Hepatocyte (in vitro differentiated cells): ENCODE measurements at places on chromosomes 11 and 22. TPM values are rescaled to one million over a fixed set of nuclear protein-coding genes. Genes with fewer than 3 reads are reported as not detected.

KRTAP5-11 gene
- not detected in 2 replicates for total RNA-seq

NXPE2 gene
- total RNA-seq: 0.07 and 0.52 TPM in 2 replicates

RASSF10 gene
- 9.5 and 9.6 TPM in 2 replicates for total RNA-seq

GLYATL1B gene
- total RNA-seq: not detected in 2 replicates

CST6 gene
- 3.0 and 4.4 TPM in 2 replicates for total RNA-seq

DEUP1 gene
- total RNA-seq: 0.40 and 0.47 TPM in 2 replicates

CCDC87 gene
- total RNA-seq: 0.36 and 0.53 TPM in 2 replicates

DYNC2H1 gene
- 16.2 and 16.9 TPM in 2 replicates for total RNA-seq

KIRREL3 gene
- 0.33 TPM in 1 of 2 replicates, not detected in the other for total RNA-seq

C22orf42 gene
- total RNA-seq: not detected in 2 replicates

MTA2 gene
- 46.8 and 53.1 TPM in 2 replicates for total RNA-seq

MPZL2 gene
- 47.2 and 52.3 TPM in 2 replicates for total RNA-seq

XKR3 gene
- total RNA-seq: 0.33 TPM in 1 of 2 replicates, not detected in the other

CXCR5 gene
- not detected in 2 replicates for total RNA-seq

APOL4 gene
- 1.0 and 2.8 TPM in 2 replicates for total RNA-seq

TRPM5 gene
- total RNA-seq: 0.07 and 0.32 TPM in 2 replicates

KRTAP5-2 gene
- not detected in 2 replicates for total RNA-seq

AGBL2 gene
- total RNA-seq: 2.0 and 2.3 TPM in 2 replicates

NOX4 gene
- 12.7 and 20.7 TPM in 2 replicates for total RNA-seq

KLHL35 gene
- total RNA-seq: 0.63 and 0.88 TPM in 2 replicates

DDIAS gene
- 2.6 and 2.7 TPM in 2 replicates for total RNA-seq

ANO1 gene
- 10.5 and 12.1 TPM in 2 replicates for total RNA-seq

GTF2H1 gene
- total RNA-seq: 66.2 and 68.2 TPM in 2 replicates

TUB gene
- total RNA-seq: 14.9 and 18.7 TPM in 2 replicates

OR5AK2 gene
- total RNA-seq: not detected in 2 replicates

DTX4 gene
- 26.2 and 27.5 TPM in 2 replicates for total RNA-seq

SORL1 gene
- total RNA-seq: 26.5 and 29.2 TPM in 2 replicates

OR8D1 gene
- not detected in 2 replicates for total RNA-seq

MGAT3 gene
- total RNA-seq: 20.0 and 22.3 TPM in 2 replicates

MS4A8 gene
- 1.5 and 3.8 TPM in 2 replicates for total RNA-seq

ENTHD1 gene
- not detected in 2 replicates for total RNA-seq

FLRT1 gene
- total RNA-seq: 0.43 and 0.84 TPM in 2 replicates

OR52E8 gene
- total RNA-seq: not detected in 2 replicates

TSGA10IP gene
- not detected in 2 replicates for total RNA-seq

HBG2 gene
- not detected in 2 replicates for total RNA-seq

IGLL5 gene
- total RNA-seq: not detected in 2 replicates

ACR gene
- total RNA-seq: not detected in 2 replicates

MS4A7 gene
- total RNA-seq: 0.16 and 0.60 TPM in 2 replicates

CHST1 gene
- 1.3 and 2.9 TPM in 2 replicates for total RNA-seq

NRXN2 gene
- total RNA-seq: 0.28 and 0.83 TPM in 2 replicates

DAGLA gene
- total RNA-seq: 5.5 and 8.9 TPM in 2 replicates

SGSM1 gene
- 3.1 and 3.5 TPM in 2 replicates for total RNA-seq

SLC25A45 gene
- 4.9 and 8.8 TPM in 2 replicates for total RNA-seq

CACNA1I gene
- 0.16 and 0.17 TPM in 2 replicates for total RNA-seq

BIRC3 gene
- 11.6 and 13.6 TPM in 2 replicates for total RNA-seq

DRD2 gene
- 0.67 and 1.8 TPM in 2 replicates for total RNA-seq

PHETA2 gene
- total RNA-seq: 5.4 and 10.4 TPM in 2 replicates

APOBEC3G gene
- total RNA-seq: 4.6 and 4.8 TPM in 2 replicates
